NCI-H1417 (cell line): ENCODE measurements at places on chromosomes 5 and 9.

DNA sequence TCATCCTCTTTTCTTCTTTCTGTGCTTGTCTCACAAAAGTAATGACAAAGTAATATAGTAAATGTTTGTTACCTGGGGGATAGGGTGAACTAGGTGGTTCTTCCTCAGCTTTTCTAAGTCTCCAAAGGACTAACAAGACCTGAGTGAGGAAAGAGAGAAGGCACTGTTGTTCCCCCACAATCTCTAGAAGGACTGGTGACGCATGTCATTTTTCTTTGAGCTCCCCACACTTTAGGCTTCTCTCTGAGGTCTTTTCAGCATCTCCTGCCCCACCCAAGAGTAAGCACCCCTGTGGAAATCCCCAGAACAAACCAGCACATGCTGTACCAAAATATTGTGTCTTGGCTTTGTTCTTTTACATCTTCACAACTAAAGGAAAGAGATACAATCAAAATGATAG lies 2.4 kb upstream of the IL7R start:
- no peak for DNase-seq

DNA sequence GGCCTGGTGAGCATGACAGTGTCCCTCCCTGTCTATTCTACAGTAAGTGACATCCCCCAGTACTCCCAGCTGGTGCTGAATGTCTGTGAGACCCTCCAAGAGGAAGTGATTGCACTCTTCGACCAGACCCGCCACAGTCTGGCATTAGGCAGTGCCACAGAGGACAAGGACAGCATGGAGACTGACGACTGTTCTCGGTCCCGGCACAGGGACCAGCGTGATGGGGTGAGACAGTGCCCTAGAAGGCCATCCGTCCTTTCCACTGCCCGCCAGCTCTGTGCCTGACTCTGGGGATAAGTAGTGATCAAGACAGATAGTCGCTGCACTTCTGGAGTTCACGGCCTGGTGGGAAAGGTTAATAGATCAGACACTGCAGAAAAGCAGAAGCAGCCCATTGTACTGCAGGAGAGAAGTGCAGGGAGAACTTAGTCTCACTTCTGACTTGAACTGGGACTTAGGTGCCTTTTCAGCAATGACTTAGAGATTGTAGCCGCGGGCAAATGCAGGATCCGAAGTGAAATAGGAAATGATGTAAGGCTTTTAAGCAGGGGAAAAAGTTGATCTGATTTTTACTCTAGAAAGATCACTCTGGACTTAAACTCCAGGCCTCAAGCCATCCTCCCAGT lies 28.4 kb downstream of the SH3GLB2 start:
- DNase-seq = no peak

DNA sequence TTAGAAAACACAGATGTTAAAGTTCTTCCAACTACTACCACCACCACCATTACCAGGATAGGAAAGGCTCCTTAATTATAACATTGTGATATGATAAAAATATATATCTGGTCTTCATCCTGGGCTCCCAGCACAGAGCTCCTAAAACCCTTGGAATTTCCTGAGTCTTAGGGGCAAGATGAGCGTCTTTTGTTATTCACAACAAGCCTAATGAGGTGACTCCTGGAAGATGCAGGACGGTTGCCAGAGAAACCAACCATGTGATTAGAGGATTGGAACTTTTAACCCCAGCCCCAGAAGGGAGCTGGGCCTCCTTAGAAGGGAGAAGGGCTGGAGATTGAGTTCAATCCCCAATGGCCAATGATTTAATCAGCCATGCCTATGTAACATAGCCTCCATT lies 148.0 kb upstream of the ADRA1B start:
- DNase-seq = no peak

DNA sequence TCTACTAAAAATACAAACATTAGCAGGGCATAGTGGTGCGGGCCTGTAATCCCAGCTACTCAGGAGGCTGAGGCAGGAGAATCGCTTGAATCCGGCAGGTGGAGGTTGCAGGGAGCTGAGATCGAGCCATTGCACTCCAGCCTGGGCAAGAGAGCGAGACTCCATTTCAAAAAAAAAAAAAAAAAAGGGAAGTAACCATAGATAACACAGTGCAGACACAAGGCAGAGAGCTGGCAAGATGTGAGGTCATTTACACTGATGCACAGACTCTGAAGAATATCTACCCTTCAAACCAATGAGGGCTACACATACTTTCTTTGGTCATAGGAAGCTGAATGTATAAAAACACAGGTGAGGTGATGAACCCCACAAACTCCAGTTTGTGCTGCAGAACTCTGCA lies 131.9 kb downstream of the DCP2 start:
- no peak for DNase-seq

- DNase-seq = no peak
These were observed 278.5 kb downstream of the TAF11L14 start for GRCh38 chr5:17912794-17913193.

DNA sequence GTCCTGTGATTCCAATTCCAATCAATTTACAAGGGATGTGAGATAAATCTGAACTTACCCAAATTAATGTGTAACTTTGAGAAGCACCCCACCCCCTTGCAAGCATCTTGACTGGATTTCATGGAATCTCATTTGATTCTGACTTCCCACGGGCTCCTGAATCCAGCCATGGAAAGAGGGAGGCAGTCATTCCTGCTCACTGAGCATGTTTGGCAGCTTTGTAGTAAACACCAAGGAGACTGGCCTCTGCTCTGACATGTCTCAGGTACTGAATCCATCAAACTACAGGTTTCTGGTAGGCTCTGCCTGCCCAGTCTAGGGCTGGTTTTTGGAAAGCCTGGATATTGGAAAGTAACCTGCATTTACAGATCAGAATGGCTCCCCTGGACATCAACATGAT lies 357.6 kb downstream of the ARHGEF28 start:
- DNase-seq = no peak

GRCh38 chr5:170097934-170098333 lies 7.8 kb upstream of the FOXI1 start:
- DNase-seq = no peak
